Activated naive CD4-positive, alpha-beta T cell (primary cell): ENCODE measurements at places on chromosomes 12 and 14.
A peak's percentile ranks its signal among the peaks of the same experiment; 100 is the strongest.

DNA sequence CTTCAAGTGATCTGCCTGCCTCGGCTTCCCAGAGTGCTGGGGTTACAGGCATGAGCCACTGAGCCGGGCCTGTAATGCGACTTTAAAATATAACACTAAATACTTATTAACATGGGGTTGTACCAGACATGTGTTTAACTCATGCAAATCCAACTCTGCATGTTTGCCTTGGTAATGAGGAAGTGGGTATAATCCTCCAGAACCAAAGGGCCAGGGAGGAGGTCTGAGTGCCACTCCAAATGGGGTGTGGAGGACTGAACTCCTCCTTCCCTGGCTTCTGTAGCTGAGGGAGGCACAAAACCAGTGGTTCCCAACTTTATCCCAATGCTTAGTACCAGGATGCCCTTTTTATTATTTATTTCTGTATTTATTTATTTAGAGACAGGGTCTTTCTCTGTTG, 61.6 kb upstream of the MED13L start:
- no peak for DNase-seq

DNA sequence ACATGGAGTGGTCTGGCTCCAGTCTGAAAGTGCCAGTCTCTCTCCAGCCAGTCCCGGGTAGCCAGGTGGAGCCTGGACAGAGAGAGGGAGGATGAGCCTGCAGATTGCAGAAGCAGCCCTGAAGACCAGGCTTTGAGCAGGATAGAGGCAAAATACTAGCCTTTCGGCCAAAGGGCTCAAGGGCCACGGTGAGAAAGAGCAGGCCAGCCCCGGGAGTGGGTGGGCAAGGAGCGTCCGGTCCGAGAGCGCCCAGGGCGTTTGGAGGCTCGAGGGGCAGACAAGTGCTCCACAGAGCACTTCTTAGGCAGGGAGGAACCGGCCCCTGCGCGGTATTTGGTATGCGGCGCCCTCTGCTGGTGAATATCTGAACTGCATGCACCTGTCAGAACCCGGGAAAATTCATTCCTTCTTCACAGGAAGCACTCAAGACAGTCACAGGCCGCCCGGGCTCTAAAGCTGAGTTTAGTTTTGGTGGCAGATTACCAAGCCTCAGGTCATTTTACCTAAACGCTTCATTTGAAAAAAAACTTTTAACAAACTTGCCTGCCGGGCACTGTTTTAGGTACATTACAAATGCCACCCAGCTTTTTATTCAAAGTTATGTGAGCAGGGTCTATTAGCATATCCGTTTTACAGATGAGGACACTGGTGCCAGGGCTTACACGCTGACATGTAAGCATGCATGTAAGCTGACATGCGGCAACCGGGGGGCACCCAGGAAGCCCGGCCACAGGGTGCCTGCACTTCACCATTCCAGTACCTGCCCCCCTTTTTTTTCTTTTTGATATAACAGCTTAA, 21.0 kb upstream of the PSMC1 start:
- DNase-seq: peak; percentile 14

GRCh38 chr14:25518364-25518763, 468.4 kb upstream of the STXBP6 start:
- DNase-seq: no peak

DNA sequence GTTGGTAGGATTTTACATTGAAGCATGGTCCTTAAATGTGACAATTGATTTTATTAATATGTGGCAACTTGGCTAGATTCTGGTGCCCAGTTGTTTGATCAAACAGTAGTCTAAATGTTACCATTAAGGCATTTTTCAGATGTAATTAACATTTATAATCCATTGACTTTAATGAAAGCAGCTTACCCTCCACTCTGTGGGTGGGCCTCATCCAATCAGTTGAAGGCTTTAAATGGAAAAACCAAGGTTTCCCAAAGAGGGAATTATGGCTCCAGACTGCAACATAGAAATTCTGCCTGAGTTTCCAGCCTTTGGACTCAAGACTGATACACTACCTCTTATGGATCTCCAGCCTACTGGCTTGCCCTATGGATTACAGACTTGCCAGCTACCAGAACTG, 1153.2 kb downstream of the BCL11B start:
- DNase-seq: no peak

DNA sequence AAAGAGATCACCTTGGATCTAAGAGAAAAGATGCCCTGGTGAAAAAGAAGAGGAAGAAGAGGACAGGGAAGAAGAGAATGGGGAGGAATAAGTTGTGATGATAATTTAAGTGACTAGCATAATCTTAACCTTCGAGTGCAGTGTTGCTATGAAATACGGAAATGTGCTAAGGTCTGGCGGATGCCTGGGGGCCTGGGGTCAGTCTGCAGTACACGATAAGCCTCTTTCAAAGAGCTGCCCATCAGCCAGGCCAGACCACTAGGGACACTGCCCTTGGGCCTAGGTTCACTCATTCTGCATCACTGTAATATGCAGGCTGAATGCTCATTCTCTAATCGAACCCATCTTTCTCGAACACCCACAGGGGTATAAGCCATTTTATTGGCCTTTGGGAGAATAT, 83.4 kb downstream of the PLEKHG3 start:
- no peak for DNase-seq

DNA sequence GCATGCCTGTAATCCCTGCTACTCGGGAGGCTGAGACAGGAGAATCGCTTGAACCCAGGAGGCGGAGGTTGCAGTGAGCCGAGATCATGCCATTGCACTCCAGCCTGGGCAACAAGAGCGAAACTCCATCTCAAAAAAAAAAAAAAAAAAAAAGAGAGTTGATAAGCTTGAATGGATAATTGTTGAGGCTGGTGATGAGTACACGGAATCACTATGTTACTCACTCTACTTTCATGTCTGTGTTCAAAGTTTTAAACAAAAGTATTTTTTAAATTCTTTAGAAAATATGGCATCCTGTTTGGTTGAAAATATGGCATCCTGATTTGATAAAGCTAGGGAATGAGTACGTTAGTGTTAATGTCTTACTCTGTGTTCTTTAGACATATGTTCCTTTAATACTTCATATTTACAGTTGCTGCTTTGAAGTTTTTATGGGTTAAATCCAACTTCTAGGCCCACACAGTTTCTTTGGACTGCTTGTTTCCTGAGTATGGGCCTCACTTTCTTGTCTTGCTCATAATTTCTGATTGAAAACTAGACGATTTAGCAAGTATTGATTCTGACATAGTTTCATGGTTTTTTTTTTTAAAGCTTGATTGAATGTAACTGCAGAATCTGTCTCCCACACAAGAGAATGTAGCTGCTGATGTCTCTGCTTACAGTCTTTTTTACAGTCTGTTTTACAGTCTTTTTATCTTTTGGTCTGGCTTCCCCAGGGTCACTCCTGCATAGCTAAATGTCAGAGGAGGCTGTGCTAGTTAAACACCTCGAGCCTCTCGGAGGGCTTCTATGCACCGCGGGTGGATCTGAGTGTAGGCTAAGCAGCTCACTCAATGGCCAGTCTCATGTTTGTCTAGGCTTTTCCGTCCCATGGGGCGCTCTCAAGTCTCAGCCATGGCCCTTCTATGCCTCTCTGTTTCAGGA, 14.1 kb upstream of the FBLN5 start:
- DNase-seq: no peak

DNA sequence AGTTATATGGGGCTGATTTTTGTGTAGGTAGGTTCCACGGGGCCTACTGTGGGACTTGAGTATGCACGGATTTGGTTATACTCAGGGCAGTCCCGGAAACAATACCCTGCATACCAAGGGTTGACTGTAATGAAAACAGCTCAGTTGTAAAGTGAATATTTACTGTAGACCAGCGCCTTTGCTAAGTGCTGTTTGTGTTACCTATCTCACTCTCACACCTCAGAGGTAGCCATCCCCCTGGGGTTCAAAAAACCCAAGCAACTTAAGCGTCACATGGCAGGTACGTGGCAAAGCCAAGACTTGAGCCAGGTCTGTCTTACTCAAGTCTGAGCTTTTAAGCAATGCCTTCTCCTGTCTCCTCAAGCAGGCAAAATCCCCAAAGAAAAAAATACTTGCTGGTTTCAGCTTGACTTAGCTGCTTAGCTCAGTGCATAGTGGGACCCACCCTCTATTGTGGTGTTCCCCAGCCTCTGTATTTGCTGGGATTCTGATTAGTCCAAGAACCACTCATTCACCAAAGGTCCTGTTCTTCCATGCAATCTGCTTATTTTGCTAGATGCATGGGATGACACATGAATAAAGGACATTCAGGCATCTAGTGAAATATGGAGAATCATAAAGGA, 34.2 kb upstream of the STRN3 start:
- DNase-seq: no peak

GRCh38 chr12:25146686-25147085, 48.3 kb downstream of the DNAI7 start:
- no peak for DNase-seq

GRCh38 chr12:6333029-6333428, 8.8 kb downstream of the TNFRSF1A start:
- no peak for DNase-seq
